Kidney epithelial cell (primary cell): ENCODE measurements at places on chromosomes 13 and 19.

GRCh38 chr13:43180837-43181236 lies 157.5 kb downstream of the DNAJC15 start:
- no peak for DNase-seq

- DNase-seq: no peak
Observed at GRCh38 chr13:42494157-42494556, 79.8 kb upstream of the TNFSF11 start.

- DNase-seq: no peak
Observed at GRCh38 chr19:17893766-17894165, 22.0 kb downstream of the SLC5A5 start.

- DNase-seq: no peak
Observed at GRCh38 chr19:10270180-10270615, 722 bp upstream of the ICAM1 start.

GRCh38 chr13:31074756-31075155 lies 86.9 kb downstream of the HSPH1 start:
- DNase-seq: no peak

GRCh38 chr19:15216363-15216762 lies 15.6 kb upstream of the NOTCH3 start:
- DNase-seq: no peak

DNA sequence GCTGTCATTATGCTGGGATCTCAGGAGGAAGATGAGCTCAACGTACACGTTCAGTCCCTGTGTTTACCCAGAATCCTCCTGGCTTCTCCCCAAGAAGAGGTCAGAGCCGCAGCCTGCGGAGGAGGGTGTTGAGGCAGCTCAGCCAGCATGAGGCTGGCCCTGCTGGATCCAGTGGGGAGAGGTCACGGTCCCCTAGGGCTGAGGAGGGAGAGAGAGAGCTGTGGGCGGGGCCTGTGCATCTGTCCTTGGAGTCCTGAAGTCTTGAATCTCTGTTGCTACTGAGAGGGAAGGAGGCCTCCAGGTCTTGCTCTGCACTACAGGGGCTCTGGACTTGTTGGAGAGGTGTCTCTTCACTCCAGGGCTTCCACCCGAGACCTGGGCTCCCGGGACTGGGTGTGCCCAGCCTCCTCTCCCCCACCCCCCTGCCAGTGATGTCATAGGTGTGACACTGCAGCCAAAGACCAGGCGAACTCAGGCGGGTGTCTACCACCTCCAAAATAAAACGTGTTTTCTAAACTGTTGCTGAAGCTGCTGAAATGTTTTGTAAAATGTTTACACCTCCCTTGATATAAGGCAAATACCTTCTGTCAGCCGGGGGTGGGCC lies 77.9 kb upstream of the KCTD15 start:
- no peak for DNase-seq

DNA sequence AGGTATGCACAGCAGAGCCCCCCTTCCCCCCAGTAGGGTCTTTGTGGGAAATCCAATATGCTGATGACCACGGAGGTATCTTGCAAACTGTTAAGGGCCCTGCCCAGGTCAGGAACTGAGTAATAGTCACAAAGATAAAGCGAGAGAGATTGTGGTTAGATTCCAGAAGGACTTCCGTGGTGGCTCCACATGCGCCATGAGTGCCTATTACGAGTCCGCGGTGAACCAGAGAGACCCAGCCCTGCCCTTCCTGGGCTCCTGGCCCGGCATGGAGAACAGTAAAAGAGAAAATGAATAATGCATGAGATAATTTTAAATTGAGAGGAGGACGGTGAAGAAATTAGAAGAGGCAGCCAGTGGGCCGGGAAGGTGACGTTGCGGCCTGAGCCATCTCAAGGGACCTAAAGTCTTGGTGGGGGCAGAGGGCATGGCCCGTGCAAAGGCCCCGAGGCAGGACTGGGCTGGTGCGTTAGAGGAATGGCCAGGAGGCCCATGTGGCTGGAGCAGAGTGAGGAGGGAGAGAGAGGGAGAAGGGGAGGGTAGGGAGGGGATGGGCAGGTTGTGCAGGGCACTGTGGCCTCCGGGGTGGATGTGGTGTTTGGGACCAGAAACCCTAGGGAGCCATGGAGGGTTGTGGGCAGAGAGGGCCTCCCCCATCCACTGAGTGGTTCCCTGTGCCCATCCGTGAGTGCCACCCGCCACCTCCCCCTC lies 46.6 kb upstream of the NFIC start:
- no peak for DNase-seq

DNA sequence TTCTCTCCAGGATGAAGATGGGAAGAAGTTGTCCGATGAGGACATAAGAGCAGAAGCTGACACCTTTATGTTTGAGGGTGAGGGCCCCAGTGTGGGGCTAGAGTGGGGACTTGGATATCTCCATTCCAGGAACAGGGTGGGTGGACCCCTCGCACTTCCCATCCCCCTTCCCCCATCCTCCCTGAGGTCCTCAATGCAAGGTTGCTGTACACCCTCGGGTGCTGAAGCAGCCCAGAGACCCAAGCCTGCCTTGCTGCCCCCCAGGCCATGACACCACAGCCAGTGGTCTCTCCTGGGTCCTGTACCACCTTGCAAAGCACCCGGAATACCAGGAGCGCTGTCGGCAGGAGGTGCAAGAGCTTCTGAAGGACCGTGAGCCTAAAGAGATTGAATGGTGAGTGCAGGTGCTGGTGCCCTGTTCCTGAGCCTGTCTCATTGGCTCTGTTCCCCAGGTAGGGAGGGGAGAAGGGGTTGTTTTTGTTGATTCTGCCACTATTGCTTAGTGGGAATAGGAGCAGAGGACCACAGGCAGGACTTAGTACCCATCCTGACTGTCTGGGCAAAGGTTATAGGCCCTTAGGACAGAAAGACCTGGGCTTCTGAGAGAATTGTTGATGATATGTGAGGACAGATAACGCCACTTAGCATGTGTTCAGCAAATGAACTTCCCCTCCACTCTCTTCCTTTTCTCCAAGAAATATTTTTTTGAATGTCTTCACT lies 12.0 kb downstream of the CYP4F3 start:
- no peak for DNase-seq

DNA sequence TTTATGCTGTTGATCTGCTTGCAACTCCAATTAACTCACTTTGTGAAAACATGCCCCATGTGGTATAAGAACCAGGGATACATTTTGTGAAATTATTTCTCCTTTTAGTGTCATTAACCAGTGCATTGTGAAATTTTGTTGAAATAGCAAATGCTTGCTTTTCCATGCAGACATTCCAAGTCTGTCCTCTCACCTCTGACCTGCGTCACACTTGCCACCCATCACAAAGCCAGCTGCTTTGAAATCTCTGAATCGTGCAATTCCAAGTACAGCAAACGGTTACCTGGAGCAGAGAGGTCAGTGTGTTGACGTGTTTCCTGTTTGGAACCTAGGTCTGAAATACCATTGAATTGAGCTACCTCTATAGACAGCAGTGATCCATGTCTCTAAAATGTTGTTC lies 4.9 kb upstream of the SLC25A15 start:
- DNase-seq: no peak

DNA sequence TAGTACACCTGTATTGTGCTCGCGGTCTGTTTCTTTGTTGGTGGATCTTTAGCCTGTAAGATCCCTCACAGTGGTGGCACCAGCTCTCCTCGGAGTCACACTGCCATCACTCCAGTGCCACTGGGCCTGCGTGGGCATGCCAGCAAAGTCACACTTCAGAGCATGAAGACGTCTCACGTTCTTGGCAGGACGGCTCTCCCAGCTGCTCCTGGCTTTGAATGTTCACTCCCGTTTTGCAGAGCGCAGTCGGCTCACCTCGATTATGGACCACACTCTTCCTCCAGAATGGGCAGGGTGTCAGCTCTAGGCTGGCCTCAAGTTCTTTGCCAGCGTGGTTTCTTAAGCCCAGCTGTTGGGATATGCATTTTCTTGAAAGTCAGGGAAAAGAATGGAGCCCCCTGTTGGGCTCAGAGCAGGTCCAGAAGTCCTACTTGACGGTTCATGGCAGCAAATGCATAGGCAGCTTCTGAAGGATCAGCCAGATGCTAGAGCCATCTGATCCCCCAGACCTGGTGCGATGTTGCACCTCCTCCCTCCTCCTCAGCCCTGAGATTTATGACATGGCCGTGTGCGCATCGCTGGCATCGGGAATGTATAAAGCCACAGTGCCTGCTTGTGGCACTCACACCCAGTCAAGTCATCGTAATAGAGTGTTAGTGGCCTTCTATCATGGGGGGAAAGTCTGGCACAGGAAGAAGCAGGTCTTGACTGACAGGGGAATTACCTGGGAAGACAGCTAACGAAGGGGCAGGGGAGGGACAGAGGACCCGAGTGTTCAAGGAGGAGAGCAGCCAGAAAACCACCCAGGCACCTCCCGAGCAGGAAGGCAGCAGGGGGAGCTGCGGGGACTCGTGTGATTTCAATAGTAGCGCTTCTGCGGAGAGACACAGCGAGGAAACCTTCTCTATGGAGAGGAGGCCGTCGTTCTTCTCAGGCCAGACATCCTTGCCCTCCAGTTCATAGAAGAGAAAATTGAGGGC lies 40.2 kb upstream of the NPAS1 start:
- no peak for DNase-seq
